ENCODE measurements at places on chromosomes 5 and 9. TPM values are rescaled to one million over a fixed set of nuclear protein-coding genes. Genes with fewer than 3 reads are reported as not detected.

Gene LRRC70
- 24.5 TPM for total RNA-seq

- no peaks in the 10 kb centered on the region for H3K36me3 ChIP-seq
- no peak overlapping the region for H3K4me3 ChIP-seq
- H3K27me3 ChIP-seq: no peaks in the 10 kb centered on the region
- peaks cover 50% of the 10 kb centered on the region for H3K4me1 ChIP-seq
- no peak for DNase-seq
Measured at GRCh38 chr9:73146111-73146815, 5.4 kb upstream of the ANXA1 start.

Gene APBA1
- total RNA-seq: 11.4 TPM

DNA sequence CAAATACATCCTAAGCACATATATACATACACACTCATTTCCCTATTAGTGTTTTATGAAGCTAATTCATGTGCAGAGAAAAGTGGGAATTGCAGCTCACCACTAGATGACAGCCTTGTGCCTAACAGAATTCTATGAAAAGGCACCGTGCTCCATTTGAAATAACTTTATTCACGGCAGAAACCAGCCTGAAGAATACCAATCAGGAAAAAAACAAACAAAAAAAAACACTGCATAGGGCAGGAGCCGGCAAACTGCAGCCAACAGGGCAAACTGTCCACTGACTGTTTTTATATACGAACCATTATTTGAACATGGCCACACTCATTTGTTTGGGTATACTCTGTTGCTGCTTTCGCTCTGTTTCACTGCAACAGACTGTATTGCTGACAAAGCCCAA, 33.6 kb downstream of the ERMP1 start:
- H3K4me1 ChIP-seq: peaks cover 2% of the 10 kb centered on the region
- H3K27ac ChIP-seq: no peak overlapping the region
- H3K4me3 ChIP-seq: no peak overlapping the region

Gene TICAM2
- 3.5 TPM for total RNA-seq

DNA sequence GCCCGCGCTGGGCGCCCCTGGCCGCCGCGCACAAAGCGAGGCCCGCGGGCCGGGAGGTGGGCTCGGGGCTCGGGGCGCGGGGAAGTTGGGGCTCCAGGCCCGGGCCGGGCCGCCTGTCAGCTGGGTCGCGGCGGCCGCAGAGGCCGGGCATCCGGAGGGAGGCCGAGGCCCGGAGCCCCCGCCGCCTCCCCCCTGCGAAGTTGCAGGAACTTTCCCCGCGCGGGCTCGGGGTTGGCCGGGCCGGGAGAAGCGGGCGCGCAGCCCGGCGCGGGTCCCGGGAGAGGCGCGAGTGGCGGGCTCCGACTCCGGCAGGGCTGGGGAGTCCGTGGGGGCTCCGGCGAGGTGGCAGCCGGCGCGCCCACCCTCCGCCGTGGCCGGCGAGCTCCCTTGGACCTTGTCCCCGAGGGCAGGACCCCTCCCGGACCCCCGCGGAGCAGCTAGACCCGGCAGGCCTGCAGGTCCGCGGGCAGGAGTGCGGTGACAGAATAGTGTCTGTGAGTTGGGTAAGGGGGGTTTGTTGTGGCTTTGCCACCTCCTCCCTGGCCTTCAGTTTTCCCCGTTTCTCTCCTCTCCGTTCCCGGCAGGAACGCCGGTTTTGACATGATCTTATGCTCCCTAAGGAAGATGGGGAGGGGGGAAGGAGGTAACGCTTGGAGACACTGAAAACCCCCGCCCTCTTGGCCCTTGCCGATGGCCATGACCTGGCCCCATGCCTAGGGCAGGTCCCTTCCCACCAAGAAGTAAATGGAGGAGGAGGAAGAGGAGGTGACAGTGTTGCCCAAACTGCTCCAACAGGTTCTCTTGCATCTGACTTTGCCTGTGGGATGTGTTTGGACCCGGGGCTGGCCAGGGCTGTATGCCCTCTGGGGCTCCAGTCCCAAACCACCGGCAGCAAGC, 942 bp downstream of the PHF2 start:
- H3K4me3 ChIP-seq: peak overlapping the region; percentile 55
- H3K36me3 ChIP-seq: no peaks in the 10 kb centered on the region
- H3K4me1 ChIP-seq: peaks cover 11% of the 10 kb centered on the region
- peak; percentile 24 for DNase-seq

- peak; percentile 97 for DNase-seq
- H3K36me3 ChIP-seq: no peaks in the 10 kb centered on the region
- H3K27me3 ChIP-seq: no peaks in the 10 kb centered on the region
- H3K4me3 ChIP-seq: no peak overlapping the region
- H3K4me1 ChIP-seq: peaks cover 23% of the 10 kb centered on the region
Measured at GRCh38 chr5:33816791-33817190, 75.0 kb downstream of the ADAMTS12 start.

Gene PAEP
- total RNA-seq: not detected

GRCh38 chr9:135330685-135331590, 148.6 kb upstream of the PPP1R26 start:
- no peaks in the 10 kb centered on the region for H3K4me1 ChIP-seq
- H3K4me3 ChIP-seq: no peak overlapping the region
- H3K27me3 ChIP-seq: no peaks in the 10 kb centered on the region
- DNase-seq: no peak
- no peak overlapping the region for H3K27ac ChIP-seq

Gene WDR41
- total RNA-seq: 33.6 TPM

All from endothelial cell of umbilical vein (primary cell).